Cardiac septum (tissue), 1 donor: ENCODE measurements at places on chromosomes 13 and 19. TPM values are rescaled to one million over a fixed set of nuclear protein-coding genes. Genes with fewer than 3 reads are reported as not detected.

GAPDHS gene
- total RNA-seq, result not detected

DNA sequence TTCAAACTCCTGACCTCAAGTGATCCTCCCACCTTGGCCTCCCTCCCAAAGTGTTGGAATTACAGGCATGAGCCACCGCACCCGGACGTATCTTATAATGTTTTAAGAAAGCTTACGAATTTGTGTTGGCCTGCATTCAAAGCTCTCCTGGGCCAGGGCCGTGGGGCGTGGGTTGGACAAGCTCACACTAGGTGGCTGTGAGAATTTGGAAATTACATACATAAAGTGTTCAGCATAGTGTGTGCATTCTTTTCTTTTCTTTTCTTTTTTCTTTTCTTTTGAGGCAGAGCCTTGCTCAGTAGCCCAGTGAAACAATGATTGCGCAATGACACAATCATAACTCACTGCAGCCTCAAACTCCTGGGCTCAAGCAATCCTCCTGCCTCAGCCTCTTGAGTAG is 2.6 kb downstream of the ZSWIM4 start:
- no peak for DNase-seq

- DNase-seq, result no peak
Observed at GRCh38 chr13:64985075-64985474, 2245.1 kb downstream of the PCDH9 start.

DNA sequence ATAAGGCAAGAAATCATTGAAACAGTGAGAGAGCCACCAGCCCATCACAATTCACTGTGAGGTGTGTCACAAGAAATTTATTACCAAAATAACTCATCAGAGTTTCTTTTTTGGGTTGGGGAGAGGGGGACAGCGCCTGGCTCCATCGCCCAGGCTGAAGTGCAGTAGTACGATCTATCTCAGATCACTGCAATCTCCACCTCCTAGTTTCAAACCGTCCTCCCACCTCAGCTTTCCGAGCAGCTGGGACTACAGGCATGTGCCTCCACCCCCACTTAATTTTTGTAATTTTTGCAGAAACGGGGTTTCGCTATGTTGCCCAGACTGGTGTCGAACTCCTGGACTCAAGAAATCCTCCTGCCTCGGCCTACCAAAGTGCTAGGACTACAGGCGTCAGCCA is 3.6 kb downstream of the IFNL1 start:
- peak; percentile 1 for DNase-seq

GRCh38 chr19:45117167-45117594 is 24.2 kb downstream of the PPP1R37 start:
- no peak for DNase-seq

NBEA gene
- total RNA-seq, result 27.3 TPM

NFIC gene
- 178 TPM for total RNA-seq
